Effector CD8-positive, alpha-beta T cell (primary cell): ENCODE measurements at places on chromosomes 2 and 18.

DNA sequence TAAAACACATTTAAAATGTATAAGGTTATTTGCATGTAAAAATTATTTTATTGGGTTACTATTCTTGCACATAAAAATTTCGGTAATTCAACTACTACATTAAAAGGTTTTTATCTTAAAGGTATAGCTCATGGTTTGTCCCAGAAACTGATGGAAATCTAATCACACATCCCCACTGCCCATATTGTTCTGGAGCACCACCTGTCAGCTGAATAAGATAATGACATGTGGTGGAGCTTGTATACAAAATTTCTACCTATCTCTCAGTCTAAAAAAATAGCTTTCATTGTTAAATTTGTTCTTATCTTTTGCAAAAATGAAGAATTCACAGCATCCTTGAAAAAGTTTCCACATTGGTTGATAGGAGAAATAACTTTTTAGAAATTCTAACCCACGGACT lies 18.3 kb downstream of the ERBB4 start:
- DNase-seq = no peak

DNA sequence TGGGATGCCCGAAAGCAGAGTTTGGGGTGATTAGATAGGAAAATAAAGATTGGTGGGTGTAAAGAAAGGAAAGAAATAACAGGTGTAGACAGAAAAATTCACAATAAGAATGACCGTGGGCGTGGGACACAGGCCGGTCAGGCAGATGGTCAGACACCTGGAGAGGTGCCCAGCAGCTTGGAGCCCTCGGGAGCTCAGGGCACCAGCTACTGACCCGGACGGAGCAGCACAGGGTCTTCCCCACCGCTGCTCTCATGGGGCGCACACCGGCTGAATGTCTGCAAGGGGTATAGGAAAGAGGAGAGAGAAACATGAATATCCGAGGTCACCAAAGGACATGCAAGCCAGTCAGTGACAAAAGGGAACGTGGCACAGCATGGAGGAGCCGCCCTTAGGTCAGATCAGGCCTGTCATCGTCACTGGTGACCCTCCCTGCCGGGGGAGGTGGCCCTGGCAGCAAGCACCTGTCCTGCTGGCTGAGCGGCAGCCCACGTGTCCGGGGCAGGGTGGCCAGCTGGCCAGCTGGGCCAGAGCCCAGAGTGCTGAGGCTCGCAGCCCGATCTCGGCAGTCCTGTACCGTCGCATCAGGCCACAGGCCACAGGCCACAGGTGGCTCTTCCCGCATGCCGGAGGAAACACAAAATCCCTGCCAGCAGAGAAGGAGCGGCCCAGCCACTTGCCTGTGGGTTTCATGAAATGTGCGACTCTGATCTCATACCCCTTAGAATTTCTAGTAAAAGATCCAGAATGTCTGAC lies 112.0 kb upstream of the NDUFV2 start:
- DNase-seq = no peak

GRCh38 chr18:49022311-49023161 lies 71.8 kb upstream of the SMAD7 start:
- no peak for DNase-seq

- no peak for DNase-seq
Measured at GRCh38 chr18:70454704-70455322, 166.0 kb downstream of the SOCS6 start.

- no peak for DNase-seq
Measured at GRCh38 chr2:101026923-101027469, 24.9 kb downstream of the RPL31 start.
